ENCODE measurements at places on chromosomes 12 and 14.

GRCh38 chr12:6272300-6273204, 37.9 kb upstream of the PLEKHG6 start:
- no peak for DNase-seq

- no peak for DNase-seq
These were observed 85.7 kb upstream of the LMO3 start for GRCh38 chr12:16691624-16692023.

DNA sequence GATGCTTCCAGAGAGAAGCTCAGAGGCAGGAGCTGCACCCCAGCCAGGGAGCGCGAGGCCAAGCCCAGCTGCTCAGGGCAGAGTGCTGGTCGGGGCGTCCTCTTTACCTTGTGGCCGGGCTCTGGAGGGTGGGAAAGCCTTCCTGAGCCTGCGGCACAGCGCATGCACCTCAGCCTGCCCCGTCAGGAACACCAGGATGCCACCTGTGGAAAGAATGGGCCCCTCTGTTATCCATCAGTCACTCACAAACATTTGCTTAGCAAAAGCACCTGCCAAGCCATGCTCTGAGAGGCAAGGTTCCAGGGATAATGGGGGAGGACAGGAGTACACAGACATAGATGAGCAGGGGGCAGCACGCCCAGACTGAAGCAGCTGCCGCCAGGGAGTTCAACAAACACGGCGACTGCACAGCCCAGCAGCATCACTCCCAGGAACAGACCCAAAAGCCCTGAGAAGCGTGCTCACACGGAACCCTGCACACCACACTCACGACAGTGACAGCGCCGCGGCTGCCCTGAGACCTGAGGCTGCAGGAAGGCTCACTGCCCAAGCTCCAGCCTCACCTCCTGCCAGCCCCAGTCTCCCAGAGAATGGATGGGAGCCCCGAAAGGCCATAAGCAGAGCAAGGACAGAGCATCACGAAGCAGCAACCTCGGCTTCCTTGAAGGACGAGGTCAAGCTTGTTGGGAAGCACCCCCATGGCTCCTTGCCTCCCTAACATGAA, 21.8 kb downstream of the DHX37 start:
- DNase-seq: peak; percentile 44

DNA sequence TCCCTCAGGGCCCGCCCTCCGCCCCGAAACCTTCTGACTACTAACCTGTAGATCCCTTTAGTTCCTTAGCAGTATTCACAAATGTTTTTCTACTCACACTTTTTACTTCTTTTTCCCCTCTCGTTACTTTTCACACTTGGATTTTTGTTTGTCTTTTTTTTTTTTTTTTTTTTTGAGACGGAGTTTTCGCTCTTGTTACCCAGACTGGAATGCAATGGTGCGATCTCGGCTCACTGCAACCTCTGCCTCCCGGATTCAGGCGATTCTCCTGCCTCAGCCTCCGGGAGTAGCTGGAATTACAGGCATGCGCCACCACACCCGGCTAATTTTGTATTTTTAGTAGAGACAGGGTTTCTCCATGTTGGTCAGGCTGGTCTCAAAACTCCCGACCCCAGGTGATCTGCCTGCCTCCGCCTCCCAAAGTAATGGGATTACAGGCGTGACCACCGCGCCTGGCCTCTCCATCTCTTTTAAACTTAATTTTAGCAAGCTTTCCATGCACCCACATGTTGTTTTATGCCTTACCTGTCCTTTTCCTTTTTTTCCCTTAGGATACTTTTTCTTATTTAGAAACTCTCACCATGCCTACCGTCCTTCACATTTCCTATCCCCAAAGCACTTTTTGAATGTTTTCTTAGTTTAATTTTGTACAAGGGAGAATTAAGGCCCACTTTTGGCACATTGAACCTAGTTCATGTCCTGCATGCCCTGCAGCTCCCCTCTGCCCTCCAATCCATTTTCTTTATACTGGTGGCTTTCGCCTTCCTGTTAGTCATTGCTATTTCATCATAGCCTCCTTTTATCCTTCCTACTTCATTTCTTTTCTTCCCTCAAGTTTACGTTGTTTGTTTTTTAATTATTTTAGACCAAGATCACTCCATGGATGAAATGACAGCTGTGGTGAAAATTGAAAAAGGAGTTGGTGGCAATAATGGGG, 1.1 kb downstream of the SP1 start:
- no peak for DNase-seq

DNA sequence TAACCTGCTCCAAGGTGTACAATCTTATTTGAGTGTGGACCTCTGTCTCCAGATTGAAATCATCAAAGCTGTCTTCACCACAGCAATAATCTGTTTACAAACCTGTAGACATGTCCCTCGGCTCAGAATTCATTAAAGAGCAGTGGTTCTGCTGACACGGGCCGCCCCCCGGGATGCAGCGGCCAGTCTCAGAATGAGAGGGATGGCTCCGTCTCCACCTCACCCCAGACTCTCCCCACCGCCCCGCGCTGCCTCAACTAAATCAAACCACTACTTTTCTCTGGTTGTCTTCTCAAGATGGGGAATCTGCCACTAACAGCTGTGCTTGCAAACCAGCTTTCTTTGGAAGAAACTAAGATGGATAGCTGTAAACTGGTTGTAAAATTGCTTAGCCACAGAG, 56.2 kb downstream of the SLC15A4 start:
- DNase-seq: peak; percentile 58

- no peak for DNase-seq
These were observed 11.2 kb downstream of the BCAT1 start for GRCh38 chr12:24937553-24938244.

DNA sequence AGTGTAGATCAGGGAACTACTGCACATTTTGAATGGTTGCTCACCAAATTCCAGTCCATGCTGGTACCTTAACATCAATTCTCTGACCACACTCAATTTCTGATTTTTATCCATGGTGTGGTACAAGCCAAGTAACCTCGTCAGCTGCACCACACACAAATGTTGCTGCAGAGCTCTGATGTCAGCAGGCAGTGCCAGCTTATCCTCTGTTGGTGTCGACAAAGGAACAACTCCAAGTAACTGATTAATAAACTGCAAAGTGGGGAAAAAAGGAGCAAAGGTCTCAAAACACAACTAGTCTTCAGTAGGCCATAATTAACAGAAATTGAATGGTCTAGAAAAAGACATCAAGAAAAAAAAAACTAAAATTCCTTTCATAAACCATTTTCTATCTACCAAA, 47.4 kb downstream of the NAA25 start:
- DNase-seq: no peak

GRCh38 chr12:43795716-43796280, 10.3 kb downstream of the TWF1 start:
- DNase-seq: no peak

DNA sequence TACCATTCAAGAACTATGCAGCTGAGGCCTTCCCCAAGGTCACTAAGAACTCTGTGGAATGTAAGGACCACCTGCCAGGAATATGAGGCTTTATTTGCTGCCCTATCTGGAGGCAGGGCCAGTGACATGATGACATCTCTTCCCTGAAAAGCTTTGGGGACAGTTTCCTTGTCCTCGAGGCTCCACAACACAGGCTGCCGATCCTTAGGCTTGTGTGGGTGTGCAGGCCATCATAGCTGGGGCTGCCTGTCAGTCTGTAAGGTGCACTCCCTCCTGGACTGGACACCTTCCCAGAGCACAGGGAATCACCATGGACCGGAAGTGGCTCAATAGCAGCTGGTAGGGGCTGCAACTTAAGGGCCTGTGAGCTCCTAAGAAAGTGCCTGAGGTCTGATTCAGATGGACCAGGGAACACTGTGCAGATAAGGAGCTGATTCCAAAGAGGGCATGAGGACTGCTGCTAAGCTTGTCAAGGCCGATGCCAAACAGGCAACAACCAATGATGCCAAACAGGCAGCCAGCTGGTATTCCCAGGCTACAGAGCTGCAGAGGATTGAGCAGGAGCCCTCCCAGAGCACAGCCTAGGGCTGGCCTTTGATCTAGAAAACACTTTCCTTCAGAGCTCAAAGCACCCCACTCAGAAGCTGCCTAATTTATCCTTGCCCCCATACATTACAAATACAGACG, 84.3 kb downstream of the CRACR2A start:
- no peak for DNase-seq

DNA sequence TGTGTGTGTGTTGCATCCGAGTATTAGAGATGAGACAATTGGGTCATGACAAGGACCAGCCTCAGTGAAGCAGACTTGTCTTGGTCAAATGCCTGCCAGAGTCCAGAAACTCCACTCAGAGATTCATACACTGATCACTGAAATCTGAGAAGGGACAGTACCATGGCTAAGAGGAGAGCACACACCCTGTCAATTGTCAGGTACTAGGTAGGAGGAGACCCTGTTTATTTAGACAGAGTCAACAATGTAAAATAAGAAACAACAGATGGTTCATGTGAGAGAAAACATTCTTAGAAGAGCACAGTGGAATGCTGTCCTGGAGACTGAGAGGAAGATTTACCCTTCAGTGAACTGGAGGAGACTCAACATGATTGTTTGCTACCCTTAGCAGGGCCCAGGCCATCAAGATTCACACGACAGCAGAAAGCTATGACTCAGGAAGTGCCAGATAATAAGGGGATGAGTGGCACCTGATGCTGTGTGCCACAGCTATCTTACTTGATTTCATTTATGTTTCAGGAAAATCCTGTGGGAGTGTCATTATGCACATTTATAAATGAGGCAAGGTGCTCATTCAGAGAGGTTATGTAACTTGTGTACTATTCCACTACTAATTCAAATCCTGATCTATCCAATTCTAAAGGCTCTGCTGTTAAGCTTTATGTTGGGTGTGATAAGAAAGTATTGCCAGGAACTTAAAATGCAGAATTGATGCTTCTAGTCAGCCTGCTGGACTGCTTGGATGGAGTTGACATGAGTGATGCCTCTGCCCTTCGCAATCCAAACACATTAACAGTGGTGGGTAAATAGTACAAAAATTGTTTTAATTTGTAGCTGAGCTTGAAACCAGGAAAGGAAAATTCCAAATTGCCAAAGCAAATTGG, 136.6 kb upstream of the NEDD1 start:
- no peak for DNase-seq

- no peak for DNase-seq
These were observed 2.3 kb upstream of the MYBPC1 start for GRCh38 chr12:101592448-101592847.

DNA sequence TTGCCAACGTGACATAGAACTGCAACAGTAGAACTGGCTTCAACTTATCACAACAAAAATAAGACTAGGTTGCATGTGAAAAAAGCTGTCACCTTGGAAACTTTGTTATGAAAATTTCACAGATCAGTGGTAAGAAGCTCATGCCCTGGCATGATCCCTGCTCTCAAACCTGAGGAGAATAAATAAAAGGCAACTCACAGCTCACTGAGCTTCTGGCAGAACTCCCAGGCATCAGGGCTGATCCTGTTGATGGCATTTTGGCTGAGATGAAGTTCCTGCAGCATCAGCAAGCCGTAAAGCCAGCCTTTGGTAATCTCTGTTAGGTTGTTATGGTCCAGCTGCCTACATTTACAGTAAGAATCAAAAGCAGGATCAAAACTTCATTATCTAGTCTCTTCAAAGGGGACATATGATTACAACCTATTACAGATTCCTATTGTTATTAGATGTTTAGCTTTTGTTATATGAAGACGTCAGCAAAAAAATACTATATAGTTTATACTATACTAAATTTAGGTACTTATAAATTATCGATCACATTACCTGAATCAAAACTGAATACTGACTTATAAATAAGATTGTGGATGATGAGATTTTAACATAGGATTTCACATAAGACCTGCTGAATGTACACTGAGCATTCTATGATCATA, 32.0 kb downstream of the LRIG3 start:
- DNase-seq: no peak

DNA sequence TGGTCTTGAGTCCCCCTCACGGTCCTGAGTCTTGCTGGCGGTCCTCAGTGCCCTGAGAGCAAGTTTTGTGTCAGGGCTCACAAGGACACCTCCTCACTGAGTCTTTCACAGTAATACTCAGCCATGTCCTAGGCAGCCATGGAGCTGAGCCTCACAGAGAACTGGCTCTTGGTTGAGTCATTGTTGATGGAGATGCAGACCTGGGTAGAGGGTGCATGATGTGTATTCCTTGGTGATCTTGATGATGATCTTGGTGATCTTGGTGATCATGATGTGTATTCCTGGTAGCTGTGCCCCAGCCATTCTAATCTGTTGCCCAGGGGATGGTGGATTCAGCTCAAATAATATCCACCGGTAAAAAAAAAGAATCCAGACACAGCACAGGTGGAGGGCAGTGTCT, 495.4 kb downstream of the TMEM121 start:
- DNase-seq: no peak

- no peak for DNase-seq
These were observed 54.7 kb upstream of the OTOGL start for GRCh38 chr12:80044694-80045046.

DNA sequence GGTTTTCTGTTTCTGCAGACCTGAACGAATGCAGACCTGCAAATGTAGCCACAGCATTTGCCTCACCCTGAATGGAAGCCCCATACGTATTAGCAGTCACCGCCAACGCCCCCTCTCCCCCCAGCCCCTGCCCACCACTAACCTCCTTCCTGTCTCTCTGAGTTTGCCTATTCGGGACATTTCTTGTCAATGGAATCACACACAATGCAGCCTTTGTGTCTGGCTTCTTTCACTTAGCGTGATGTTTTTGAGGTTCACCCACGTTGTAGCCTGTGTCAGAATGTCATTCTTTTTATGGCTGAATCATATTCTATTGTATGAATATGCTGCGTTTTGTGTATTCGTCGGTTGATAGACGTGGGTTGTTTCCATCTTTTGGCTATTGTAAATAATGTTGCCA, 178.6 kb downstream of the AACS start:
- no peak for DNase-seq

DNA sequence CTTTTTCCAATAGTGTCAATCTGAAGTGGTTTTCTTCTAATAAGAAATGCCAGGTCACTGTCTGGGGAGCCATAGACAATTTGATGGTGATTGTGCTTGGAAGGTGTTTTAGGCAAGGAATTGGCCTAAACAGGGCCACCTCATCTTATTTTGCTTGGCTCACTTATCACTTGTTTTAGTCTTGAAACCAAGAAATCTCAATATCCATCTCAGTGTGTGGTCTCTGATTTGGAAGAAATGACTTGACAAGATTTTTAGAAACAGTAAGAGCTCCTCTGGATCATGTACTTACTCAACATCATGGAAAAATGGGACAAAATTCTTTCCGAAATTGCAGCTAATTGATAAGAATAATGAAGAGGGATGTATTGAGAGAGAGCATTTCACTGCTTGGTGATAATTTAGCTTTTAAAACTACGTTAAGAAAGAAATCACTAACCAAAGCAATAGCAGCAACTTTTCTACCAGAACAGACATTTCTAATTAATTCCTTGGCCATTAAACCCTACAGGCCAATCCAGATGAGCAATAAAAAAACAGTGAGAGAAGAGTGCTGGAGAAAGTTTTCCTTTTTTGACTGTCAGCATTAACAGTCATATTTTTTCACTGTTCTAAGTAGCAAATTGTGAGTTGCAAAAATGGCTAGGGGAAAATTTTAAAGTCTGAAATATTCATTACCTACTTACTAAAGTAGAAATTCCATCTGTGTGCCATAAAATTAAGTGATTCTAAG, 157.3 kb downstream of the AEBP2 start:
- no peak for DNase-seq

DNA sequence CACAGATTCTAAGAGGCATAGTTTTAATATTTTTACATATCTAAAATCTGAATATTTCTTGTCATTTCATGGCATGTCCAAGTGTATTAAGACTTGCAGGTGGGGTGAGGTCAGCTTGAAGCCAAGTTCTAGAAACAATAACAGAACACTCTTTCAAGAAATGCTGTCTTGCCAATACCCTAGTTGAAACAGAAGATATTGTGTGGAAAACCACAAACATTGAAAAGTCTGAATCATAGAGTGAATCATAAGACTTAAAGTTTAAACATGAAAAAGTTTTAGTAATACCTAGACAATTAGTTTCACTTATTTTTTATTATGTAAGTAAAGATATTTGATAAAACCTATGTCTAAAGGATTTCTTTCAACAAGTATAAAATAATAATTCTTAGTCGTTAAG, 191.5 kb upstream of the CAND1 start:
- DNase-seq: no peak

All from H7 (cell line).